ENCODE measurements at places on chromosomes 2 and 18.

GRCh38 chr2:217835931-217836891 is 166.6 kb downstream of the TNS1 start:
- no peak for DNase-seq

DNA sequence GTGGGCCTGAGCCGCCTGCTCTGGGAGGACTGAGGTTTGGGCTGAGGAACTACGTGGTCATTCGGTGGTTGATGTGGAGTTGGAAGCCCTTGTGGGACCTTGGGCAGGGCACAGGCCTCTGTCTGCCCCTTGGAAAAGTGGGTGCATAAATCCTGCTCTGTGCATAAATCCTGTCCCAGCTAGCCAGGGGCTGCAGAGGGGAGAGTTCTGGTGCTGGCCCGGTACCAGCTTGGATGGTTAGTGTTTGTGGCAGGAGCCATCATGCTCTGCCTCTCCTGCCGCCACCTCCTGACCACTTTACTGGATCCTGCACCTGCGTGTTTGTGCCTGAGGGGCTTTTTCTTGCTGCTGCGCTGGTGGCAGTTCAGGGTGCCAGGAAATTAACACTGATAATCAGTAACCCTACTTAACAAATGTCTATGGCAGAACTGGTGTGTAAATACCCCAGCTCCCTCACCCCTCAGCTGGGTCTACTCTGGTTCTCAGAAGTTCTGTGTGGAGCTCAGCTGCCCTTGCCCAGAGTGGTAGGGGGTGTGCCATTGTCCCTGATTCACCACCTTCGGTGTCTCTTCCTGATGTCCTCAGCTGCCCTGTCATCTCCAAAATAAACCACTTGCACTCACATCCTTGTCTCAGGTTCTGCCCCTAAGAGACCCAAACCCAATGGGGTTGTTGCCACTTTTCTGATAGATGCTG is 156.8 kb downstream of the GLI2 start:
- no peak for DNase-seq

GRCh38 chr18:59929621-59930295 is 30.0 kb downstream of the PMAIP1 start:
- no peak for DNase-seq

DNA sequence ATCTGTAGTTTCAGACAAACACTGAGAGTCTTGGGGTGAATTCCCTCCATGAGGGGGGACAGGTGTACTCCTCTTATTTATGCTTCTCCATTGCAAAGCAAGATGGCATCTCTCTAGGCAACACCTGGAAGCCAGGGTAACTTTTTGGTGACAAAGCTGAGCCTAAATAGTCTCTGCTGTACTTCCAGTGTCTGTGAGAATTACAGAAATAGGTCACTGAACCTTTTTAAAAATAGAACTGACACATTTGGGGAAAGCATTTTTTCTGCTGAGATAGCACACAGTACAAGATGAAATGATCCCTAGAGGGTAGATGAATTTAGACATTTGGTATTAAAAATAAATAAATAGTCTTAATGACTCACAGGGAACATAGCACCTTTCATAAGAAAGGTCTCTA is 71.7 kb upstream of the SP3 start:
- DNase-seq = no peak

- no peak for DNase-seq
Measured at GRCh38 chr2:119311371-119311770, 55.3 kb downstream of the C2orf76 start.

GRCh38 chr2:10775831-10776230 is 36.8 kb downstream of the PDIA6 start:
- no peak for DNase-seq

DNA sequence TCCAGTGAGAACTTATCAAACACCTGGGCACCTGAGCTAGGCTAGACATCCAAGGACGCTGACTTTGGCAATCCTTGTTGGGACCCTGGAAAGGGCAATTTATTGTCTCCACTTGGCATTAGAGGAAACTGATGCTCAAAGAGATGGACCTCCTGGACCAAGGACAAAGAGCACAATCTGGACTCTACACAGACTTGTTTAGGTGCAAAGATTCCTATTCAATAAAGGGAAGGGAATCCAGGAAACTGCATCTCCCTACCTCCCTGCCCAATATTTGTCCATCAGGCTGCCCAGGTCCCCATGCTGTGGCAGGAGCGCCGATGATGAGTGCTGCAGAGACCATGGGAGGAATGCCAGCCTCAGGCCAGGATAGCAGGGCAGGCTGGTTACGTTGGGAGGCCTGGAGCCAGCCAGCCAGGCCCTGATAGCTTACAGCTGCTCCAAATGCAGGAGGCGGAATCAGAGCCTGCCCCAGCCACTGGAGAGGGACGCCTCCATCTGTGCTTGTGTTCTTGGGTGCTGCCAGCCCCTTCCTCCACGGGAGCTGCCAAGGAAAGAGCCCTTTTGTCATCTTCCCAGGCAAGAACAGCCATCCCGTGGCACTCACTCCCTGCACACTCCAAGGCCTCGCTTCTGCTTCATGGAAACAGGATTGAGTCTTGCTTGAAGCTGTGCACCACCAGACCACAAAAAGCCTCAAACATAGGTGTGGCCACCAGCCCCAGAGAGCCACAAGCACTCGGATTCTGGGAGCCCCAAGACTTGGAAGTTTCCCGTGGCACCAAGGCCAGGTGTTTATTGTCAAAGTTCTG is 60.0 kb downstream of the HS1BP3 start:
- DNase-seq = no peak

DNA sequence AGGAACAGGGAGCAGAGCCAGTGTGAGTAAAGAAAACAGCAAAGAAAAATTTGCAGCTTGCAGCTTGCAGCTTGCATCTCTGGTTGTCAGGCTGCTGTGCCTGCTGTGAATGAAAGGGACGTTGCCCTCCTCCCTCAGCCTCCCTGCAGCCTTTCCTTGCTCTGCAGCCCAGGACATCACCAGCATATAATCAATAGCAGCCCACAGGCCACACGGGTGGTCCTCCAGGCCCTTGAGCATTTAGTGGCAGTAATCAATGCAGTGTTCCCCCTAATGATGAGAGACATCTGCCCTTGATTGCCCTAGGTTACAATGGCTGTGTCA is 122.2 kb upstream of the TACR1 start:
- DNase-seq = no peak

GRCh38 chr2:220209093-220209492 is 581.7 kb downstream of the SLC4A3 start:
- no peak for DNase-seq

- DNase-seq = no peak
Measured at GRCh38 chr18:77103187-77103850, 29.3 kb downstream of the MBP start.

DNA sequence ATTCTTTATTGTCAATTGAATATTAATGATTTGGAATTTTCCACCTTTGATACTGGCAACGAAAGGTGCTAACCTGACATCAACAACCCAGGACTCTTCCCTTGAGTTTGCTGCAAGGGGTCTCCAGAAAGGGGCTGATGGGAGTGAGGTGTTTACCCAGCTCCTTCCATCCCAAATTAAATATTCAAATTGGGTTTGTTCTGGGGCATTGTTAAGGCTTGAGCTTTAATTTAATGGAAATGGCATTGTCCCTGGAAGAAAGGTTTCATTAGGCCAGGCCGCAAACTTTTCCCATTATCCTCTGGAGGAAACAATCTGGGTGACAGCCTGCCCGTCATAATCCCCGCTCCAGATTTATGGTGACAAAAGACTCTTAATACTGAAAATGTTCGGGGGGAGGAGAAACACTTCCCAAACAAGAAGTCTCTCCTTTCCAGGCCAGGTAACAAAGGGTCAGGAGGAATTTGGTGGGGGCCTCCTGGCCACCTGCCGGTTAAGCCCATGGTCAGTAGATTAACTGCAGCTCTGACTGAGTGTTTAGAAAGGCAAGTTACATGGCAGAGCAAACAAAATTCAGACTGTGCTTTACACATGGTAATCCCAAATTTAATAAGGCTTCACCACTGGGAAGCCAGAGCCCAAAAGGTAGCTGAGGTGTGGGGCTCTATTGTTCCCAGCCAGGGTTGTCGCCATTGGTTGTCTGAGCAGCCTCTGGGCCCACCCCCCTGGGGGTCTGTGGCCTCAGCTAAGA is 151.4 kb upstream of the SIX3 start:
- DNase-seq = no peak

DNA sequence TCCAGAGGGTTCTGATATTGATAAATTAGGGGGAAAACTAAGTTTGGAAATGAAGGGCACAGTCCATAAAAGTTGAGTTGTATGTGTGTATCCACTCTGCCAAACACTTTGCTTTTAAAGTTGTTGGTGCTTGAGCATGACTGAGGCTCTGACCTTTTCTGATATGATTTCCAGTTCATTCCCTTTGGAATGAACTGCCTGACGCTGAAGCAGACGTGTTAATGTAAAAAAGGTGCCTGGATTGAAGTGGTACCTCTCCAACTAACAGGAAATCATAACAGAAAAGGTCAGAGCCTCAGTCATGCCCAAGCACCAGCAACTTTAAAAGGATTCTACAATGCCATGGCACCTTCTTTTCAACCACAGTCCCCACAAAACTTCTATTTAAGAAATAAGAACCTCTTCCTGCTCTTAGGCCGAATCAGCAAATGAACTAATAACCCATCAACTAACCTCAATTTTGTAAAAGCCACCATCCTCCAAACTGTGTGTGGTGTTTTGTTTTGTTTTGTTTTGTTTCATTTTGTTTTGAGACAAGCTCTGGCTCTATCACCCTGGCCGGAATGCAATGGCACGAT is 52.6 kb downstream of the MEMO1 start:
- DNase-seq = no peak

- DNase-seq = no peak
Measured at GRCh38 chr2:216761133-216761532, 65.8 kb upstream of the IGFBP5 start.

DNA sequence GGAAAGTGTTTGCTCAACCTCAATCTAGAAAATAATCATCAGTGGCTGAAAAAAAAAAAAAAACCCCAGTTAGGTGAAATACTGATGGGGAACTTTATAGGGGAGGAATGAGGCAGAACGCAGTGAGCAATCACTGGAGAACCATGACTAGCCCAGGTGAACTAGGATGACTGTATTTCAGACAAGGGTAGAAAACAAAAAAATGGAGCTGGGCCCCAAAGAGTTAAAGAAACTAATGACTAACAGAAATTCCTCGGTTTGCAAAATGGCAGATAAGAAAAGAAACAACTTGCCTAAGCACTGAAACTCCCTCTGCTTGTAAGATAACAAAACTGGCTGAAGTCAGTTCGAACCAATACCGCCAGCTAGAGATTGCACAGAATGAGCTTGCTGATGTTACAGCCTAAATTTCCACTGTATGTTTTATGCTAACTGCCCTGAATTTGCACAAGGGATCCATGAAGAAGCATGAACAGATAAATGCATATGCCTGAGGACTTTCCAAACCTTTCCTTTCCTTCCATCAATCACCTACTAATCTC is 245.9 kb downstream of the METTL4 start:
- no peak for DNase-seq

GRCh38 chr2:168336786-168337388 is 89.5 kb upstream of the STK39 start:
- peak; percentile 7 for DNase-seq

Data from stimulated activated CD4-positive, alpha-beta T cell treated with anti-CD3 and anti-CD28 coated beads, Interleukin-15, amount 100 ng/mL, for 1 hour (primary cell).